ENCODE measurements at places on chromosomes 1 and 21.

GRCh38 chr1:111565079-111565478, 54.5 kb upstream of the RAP1A start:
- no peak for DNase-seq

- no peak for DNase-seq
Measured at GRCh38 chr1:59007820-59008598, 224.2 kb upstream of the JUN start.

GRCh38 chr1:18183533-18183932, 75.9 kb downstream of the IGSF21 start:
- no peak for DNase-seq

- no peak for DNase-seq
Measured at GRCh38 chr1:186535388-186536133, 74.6 kb upstream of the PDC start.
